Activated naive CD8-positive, alpha-beta T cell treated with anti-CD3 and anti-CD28 coated beads for 36 hours (primary cell): ENCODE measurements at places on chromosomes 7 and 10.

DNA sequence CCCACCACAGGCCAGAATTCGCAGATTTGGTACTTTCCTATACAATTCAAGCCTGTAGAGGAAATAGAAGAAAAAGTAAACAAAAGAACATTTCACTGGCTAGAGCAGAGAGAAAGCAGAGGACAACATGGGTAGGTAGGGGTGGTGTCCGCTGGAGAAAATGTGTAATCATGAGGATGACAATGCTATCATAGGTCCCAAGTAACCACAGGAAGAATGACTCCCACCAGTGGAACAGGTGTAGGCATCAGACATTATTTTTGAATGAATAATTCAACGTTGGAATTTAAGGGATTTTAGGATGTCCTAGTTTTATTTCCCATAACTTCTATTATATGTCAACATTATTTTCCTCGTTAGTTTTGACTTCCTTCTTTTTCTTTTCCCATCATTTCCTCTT, 248.9 kb downstream of the DGKI start:
- no peak for DNase-seq

GRCh38 chr7:126608339-126608776, 644.4 kb downstream of the GRM8 start:
- DNase-seq, result no peak

GRCh38 chr10:13989616-13990015, 341.1 kb downstream of the FRMD4A start:
- DNase-seq, result no peak

- DNase-seq, result no peak
Measured at GRCh38 chr10:132960631-132961419, 18.5 kb upstream of the CFAP46 start.

DNA sequence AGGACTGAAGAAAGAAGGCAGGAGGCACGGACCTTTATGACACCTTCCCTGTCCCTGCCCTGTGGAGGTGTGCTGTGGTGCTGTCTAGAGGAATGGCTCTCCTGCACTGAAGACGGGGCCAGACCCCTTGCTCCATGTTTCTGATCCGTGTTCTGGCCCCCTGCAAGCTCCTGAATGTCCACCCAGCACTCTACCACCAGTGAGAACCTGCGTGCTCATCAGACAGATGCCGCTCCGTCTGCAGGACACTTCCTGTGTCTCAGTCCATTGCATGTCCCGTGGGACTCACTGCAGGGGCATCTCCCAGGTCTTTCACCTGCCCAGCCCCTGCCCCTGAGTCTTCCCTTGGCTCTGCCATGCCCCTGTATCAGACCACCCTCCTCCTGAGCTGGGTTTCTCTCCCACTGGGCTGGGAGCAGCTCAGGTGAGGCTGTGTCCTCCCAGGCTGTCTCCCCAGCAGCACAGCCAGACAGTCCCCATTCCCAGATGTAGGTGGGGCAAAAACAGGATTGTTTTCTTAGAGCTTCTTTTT, 278.3 kb upstream of the ZNF32 start:
- DNase-seq, result no peak

- no peak for DNase-seq
Measured at GRCh38 chr7:41169317-41169716, 533.6 kb downstream of the INHBA start.

DNA sequence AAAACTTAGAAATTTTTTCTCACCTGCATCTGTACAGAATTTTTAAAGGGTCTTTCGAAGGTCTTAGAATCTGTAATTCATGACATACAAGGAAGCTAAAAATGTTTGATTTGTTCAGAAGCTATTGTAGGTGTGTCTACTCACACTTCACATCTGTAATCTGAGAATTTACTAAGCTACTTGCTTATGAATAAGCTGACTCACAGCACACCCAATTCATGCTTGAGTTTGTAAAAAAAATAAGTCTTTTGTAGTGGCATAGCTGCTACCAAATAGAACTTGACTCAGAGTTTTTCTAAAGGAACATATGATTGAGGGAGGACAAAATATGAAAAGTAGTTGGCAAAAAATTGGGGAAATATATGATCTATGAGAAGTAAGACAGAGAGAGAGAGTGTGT, 12.7 kb upstream of the AGR2 start:
- DNase-seq, result no peak

DNA sequence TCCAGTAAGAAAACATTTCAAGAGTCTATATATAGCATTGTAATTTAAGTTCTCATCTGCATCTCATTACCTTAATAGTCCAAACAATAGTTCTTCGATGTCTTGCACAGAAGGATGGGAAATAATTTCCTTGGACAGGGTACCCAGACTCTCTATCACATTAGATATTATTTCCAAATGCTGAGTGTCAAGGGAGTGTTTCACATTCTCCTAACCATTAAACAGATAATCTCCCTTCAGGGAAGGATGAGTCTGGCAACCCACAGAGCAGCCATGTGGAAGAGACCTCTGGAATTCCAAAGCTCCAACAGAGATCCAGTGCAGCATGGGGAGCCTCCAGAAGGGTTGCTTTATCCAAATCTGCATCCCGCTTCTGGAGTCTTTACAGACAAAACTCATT, 89.6 kb downstream of the FZD1 start:
- DNase-seq, result no peak

- no peak for DNase-seq
Measured at GRCh38 chr10:72754275-72755032, 62.5 kb downstream of the MCU start.

DNA sequence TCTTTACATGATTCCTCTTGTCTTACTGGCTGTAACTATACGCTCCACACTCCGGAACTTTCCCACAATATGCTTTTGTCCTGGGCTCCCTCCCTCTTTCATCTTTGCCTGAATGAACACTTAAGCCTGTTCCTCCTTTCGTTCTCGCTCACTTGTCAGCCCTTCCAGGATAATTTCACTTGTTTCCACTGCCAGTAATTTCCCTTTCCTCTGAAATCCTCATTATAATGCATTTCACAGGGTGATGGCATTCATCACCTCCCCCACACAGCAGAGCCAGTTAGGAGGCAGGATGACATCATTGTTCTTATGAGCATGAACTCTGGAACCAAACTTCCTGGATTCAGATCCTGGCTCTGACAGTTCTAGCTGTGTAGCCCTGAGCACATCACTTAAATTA, 372.6 kb downstream of the GPR158 start:
- DNase-seq, result no peak

- no peak for DNase-seq
Measured at GRCh38 chr7:135763261-135763660, 14.6 kb upstream of the FAM180A start.

DNA sequence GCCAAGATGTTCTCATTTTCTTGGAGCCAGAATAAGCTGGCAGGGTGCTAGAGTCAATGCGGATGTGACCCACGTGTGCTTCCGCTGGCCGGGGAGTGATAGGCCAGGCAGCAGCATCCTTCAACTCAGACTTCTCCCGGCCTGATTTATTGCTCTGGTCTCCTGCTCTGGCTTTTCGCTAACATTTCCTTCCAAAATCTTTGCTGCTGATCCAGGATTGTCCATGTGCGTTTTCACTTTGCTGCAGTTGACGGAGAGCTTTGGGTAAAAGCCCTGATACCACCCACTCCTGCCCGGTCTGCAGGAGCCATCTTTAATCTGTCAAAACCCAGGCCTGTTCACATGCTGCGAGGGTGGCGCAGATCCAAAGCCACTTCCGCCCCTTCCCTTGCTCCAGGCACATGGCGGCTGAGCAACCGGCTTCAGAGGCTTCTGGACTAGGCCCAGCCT, 106.8 kb downstream of the CYP26A1 start:
- no peak for DNase-seq

GRCh38 chr10:49021685-49022084, 82.0 kb upstream of the LRRC18 start:
- DNase-seq, result no peak

DNA sequence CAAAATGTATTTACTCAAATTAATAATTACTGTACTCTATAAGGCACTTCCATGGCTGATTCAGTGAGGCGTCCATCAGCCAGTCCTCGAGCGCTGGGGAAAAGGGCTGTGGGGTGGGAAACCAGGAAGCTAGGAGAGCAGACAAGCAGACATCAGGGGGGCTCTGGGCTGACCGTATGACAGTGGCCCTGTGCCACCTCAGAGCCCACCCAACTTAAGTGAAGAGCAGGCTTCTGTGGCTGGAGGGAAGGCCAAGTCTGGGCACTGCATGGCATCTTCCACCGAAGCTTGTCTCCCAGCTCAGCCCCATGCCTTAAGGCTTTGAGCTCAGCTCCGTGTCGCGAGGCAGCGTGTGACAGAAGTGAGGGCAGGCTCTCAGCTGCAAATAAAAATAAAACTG, 464.5 kb upstream of the ZMIZ1 start:
- DNase-seq, result no peak

GRCh38 chr7:135976312-135977006, 700 bp downstream of the MTPN start:
- peak; percentile 37 for DNase-seq

- DNase-seq, result no peak
Measured at GRCh38 chr7:25326501-25327156, 98.3 kb upstream of the NPVF start.

- DNase-seq, result no peak
Measured at GRCh38 chr7:27922907-27923641, 183.1 kb downstream of the TAX1BP1 start.

GRCh38 chr7:22403344-22403743, 46.4 kb upstream of the RAPGEF5 start:
- no peak for DNase-seq

DNA sequence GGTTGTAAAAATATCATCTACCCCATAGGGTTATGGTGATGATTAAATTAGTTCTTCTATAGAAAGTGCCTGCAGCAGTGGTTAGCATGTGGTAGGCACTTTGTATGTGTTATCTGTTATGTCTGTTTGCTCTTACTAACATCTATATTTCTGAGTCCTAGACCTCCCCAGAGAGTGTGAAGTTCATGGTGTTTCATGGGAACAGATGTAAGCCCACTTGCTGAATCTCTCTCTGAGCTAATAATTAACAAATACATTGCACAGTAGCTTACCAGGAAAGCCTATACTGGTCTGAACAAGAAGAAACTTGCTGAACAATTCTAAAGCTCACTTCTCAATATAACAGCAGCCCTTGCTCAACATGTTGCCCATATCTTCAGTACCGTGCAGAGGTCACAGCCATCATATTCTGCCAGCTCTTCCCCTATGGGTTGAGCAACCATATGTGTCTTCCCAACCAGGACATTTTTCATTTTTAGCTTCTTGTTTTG, 100.1 kb downstream of the NPSR1 start:
- no peak for DNase-seq

DNA sequence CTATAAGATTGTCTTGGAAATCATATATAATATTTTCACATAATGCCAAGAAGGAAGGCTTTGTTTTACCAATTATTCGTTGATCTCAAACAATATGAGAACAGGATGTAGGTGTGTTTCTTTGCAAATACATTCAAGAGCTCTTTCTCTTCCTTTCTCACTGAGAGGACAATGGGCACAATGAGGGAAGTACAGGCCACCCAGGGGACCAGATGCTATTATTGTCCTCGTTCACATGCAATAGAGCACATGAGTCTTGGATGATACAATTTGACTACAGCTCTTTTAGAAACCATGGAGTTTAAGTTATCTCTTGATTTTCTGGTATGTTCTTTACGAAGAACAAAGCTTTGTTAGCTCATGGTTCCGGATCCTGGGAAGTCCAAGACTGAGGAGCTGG, 323.7 kb upstream of the KLF6 start:
- no peak for DNase-seq

- DNase-seq, result no peak
Measured at GRCh38 chr10:50857579-50857978, 27.8 kb downstream of the A1CF start.

GRCh38 chr7:92793656-92794205, 42.6 kb downstream of the CDK6 start:
- no peak for DNase-seq

DNA sequence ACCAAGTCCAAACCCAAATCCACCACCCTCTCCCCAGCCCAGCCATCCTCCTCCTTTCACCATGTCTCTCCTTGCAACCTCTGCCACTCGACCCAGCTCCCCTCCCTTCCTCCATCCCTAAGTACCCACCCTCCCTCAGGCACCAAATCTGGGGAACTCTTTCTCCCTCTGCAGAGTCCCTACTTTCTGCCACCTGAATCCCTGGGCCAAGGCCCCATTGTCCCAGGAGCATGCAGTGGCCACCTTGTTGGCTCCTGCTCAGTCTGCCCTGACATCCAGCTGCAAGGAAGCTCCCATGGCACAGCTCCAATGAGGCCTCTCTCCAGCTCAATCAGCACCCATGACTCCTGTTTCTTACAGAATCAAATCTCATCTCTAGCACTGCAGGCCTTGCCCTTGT, 5.5 kb upstream of the UNC5B start:
- DNase-seq, result no peak

DNA sequence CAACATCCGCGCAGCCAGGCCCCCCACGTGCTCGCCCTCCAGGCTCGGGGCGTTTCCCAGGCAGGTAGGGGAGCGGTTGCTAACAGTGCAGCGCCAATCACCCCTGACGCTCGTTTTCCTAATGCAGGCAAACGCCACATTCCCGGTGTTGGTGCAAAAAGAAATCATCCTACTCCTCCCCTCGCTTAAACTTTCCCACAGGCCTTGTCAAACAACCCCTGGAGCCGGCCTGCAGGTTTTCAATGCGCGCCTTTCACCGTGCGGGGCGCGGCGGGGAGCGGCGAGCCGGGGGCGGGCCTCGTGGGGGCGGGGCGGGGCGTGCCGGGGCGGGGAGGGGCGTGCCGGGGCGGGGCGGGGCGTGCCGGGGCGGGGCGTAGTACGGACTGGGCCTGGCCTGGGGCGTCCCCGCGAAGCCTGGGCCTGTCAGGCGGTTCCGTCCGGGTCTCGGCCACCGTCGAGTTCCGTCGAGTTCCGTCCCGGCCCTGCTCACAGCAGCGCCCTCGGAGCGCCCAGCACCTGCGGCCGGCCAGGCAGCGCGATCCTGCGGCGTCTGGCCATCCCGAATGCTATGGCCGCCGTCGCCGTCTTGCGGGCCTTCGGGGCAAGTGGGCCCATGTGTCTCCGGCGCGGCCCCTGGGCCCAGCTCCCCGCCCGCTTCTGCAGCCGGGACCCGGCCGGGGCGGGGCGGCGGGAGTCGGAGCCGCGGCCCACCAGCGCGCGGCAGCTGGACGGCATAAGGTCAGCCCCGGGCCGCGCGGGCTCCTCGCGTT, at the start of gene ECHDC3:
Gene ECHDC3, plus strand, starts transcription at position 374 of the 770 bp plus-strand sequence. Its CDS starts 195 bp downstream, at position 569.
- peak; percentile 48 for DNase-seq

- DNase-seq, result no peak
Measured at GRCh38 chr7:108291152-108291508, 161.0 kb upstream of the LAMB4 start.

- no peak for DNase-seq
Measured at GRCh38 chr10:121069061-121069850, 218.1 kb downstream of the WDR11 start.

GRCh38 chr10:46288601-46289206, 1.9 kb downstream of the ANTXRL start:
- DNase-seq, result no peak

DNA sequence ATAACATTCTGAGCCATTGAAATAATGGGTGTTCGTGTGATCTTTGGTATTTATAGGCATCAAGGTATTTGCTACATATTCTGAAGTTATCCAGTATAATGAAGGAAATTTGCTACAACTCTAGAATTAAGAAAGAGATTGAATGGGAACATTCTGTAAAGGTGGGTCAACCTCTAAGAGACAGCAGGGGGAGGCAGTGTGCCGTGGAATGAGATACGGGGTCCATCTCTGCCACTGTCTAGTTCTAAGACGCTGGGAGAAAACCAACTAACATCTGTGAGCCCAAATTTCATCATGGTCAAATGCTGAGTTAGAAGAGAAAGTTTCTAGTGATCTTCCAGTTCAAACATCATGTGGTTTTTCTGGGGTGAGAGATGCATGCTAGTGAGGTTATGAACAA, 368.9 kb downstream of the SORCS1 start:
- DNase-seq, result no peak
